GM13977 (cell line): ENCODE measurements at places on chromosomes 2 and 18.

GRCh38 chr2:129193961-129194360 lies 785.5 kb upstream of the RAB6C start:
- no peak for DNase-seq

- DNase-seq: no peak
Observed at GRCh38 chr18:10515456-10515855, 10.4 kb upstream of the NAPG start.

GRCh38 chr2:129849559-129850160 lies 129.8 kb upstream of the RAB6C start:
- peak; percentile 68 for DNase-seq

DNA sequence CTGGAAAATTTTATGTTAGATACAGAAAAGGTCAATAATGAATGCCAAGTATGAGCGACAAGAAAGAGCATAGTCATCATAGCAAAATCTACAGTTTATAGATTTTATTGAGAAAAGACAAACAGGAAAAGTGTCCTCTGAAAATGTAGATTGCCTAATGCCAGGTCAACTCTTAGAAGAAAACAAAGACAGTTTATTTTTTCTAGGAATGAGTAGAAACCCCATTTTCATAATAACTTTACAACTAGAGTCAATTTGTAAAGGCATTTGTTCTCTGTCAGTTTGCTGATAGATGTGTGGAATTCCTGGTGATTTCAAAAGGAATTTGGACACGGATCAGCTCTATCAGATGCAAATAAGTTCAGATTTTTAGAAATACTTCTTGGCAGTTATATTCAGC lies 16.6 kb downstream of the CDH7 start:
- no peak for DNase-seq

DNA sequence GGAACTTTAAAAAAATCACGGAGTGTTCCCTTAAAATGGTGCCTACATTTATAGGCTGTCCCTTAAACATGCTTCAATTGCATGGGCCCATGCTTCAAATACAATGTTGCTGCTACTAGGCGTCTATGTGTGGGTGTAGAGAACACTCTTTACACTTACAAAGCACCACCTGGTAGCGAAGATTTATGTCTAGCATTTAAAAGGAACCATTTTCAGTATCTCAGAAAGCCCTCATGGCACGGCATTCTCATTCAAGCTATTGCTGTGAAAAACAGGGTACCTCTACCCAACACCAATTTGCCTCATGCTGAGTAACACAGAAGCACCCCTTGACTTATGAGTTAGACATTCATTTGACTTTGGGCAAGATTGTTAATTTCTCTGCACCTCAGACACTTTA lies 112.9 kb upstream of the CNTNAP5 start:
- DNase-seq: no peak

GRCh38 chr2:14654835-14655282 lies 22.3 kb downstream of the LRATD1 start:
- peak; percentile 10 for DNase-seq

GRCh38 chr2:148999451-148999921 lies 39.0 kb upstream of the LYPD6B start:
- no peak for DNase-seq

DNA sequence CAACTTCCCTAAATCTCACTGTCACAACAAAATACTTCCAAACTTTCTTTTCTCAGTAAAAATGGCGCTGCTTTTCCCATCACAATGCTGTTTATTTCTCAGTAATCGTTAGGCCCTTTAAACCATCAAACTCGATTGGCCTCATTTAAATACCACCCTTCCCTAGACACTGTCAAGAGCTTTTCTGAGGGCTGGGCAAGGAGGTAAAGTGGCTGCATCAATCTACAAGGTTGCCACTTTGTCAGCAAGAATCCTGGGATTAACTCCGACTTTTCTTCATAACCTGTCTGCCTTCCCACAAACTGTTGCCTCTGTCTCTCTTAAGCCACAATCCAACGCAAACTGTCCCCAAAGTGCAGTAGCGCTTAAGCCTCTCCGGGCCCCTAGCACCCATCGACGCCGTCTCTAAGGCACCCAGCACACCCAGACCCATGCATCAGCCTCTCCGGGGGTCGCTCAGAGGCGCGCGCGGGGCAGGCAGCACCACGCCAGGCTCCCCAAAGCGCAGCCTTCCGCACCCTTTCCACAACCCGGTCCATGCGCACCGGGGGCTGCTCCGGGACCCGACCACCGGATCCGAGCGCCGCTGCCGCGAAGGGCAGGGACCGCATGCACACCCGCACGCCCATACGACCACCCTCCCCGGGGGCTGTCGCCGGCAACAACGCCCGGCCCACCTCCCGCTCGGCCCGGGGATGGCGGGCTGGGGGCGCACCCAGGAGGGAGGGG lies 683 bp downstream of the MBOAT2 start:
- peak; percentile 21 for DNase-seq

DNA sequence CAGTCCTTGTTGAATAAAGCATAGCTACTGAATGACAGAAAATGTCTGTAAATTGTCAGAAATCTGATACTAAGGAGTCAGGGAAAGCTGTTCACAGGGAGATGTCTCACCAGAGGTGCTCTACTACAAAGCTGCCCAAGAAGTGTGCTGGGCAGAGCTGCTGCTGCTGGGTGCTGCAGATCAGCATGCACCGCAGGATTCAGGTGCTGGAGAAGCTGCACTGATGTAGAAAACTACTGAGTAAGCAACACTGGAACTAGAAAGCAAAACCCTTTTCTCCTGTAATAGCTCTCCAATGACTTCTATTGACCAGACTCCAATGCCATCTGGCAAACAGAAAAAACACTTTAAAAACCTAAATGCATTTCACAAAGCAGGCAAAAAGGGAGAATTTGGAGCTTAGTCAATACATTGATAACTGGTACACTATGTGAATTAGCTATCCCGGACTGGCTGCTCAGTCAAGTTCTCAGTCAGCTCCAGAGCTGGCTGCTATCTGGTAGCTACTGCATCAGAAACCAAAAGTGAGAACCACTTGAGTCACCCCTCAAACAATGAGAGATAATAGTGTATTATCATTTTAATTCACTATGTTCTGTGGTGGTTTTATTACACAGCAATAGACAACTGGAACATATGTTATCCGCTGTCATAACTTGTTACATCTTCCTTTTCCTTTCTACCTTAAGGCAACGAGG lies 493.1 kb downstream of the CPS1 start:
- no peak for DNase-seq

GRCh38 chr2:102591491-102592045 lies 27.8 kb upstream of the SLC9A2 start:
- DNase-seq: no peak

GRCh38 chr18:62445386-62445917 lies 77.4 kb upstream of the ZCCHC2 start:
- no peak for DNase-seq

DNA sequence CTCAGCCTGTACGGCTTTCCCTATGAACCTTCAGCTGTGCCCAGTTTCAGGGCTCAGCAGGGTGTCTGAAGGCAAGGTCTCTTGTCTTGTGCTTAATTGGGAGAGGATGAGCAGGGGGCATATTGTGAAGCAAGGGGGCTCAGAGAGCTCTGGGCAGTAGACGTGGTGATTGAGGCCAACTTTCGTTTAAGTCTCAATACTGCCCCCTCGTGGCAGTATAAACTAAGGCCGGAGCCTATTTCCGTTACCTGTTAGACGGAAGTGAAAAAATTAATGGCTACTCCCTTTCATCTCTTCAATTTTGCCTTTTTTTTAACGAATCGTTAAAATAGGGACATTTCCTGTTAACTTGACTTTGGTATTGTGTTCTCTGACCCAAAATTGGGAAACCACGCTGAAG lies 193.4 kb downstream of the TDRD15 start:
- peak; percentile 57 for DNase-seq

- DNase-seq: no peak
Observed at GRCh38 chr2:44549099-44549471, 187.3 kb downstream of the CAMKMT start.

DNA sequence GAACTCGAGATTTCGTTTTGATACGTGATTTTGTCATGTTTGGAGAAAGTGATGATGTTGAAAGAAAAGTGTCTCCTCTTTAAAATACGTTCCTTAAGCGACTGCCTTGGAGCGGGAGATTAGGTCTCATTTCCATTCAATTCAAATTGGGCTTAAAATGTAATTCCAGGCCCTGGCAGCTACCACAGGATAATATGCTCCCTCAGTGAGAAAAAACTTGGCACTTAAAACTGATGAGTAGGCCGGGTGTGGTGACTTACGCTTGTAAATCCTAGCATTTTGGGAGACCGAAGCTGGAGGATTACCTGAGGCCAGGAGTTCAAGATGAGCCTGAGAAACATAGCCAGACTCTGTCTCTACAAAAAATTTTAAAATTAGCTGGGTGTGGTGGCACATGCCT lies 146.3 kb upstream of the L3MBTL4 start:
- no peak for DNase-seq
